ENCODE measurements at places on chromosomes 2 and 18.
A peak's percentile ranks its signal among the peaks of the same experiment; 100 is the strongest.

DNA sequence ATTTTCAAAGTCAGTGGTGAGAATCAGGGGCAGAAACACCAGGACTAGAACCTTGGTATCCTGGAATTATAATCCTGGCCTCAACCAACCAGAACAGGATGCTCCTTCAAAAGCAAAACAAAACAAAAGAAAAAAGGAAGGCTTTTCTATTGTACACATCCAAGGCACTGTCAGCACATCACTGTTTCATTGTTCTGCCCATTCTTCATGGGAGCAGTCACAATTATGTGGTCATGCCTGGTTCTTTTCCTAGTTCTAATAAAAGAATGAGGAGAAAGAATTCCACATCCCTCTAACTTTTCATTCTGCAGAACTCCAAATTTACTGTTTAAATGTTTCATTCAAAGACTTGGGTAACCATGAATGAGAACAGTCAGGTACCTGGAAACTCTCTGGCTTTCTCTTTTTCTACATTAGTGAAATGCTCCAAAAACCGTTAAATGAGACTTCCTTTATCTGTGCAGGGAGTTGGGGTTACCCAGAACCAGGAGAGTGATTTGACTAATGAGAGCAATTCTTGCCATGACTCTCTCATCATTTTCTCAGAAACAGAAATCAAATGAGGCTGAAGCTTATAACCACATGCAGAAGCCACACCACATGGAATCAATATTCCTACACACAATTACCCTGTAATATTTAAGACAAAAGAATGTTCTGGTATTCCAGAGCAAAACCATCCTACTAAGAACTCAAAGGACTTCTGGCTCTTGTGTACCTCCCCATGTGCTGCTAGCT is 110.9 kb upstream of the CCDC150 start:
- DNase-seq: no peak

- no peak for DNase-seq
These were observed 51.7 kb upstream of the OTOF start for GRCh38 chr2:26529406-26530239.

- DNase-seq: no peak
These were observed 352.7 kb downstream of the ARL6IP6 start for GRCh38 chr2:153071090-153071489.

DNA sequence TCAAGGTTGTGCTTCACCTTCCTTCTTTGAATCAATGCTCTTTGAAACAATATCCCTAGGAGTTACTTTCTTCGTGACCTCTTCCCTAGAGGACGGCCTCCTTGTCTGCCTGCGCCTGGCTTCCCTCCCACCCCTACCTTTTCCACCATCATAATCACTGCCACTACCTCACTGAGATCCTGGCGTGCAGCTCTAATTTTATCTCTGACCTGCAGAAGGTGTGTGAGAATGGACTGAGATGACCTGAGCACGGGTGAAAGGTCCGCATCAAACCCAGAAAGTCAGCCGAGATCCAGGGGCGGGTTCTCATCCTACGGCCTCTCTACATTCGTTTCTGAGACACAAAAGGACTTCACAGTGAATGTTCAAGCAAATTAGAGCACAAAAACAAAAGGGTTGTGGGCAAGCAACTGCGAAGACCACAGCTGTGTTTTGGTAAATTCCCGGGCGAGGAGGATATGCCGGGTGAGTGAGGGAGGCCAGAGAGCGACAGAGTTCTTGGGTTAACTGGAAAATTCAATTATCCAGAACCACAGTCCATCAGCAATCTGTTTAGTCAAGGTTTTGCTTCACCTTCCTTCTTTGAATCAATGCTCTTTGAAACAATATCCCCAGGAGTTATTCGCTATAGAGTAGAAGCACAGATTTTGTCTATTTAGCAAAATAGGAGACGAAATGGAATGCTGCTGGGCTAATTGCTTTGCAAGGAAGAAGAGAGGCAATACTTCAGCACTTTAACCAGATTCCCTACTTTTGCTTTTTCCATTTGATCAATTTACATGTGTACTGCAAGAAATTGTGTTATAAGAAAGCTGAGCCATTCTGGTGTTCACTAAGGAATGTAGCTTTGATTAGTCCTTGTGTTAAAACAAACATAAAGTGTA is 212.6 kb downstream of the ACKR3 start:
- DNase-seq: no peak

GRCh38 chr2:36586672-36587071 is 11.3 kb downstream of the FEZ2 start:
- DNase-seq: no peak

DNA sequence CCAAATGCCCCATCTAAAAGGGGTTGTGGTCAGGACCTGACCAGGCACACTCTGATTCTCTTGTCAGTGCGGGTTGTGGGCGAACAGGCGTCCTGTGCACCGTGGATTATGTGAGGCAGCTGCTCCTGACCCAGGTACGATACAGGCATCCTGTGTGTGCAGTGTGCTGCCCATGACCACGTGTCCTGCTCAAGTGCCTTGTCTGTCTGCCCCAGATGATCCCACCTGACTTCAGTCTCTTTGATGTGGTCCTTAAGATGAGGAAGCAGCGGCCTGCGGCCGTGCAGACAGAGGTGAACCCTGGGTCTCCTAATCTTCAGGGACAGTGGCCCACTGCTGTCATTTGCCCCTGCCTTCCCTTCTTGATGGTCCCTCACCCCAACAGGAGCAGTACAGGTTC is 14.6 kb downstream of the PTPN18 start:
- no peak for DNase-seq

DNA sequence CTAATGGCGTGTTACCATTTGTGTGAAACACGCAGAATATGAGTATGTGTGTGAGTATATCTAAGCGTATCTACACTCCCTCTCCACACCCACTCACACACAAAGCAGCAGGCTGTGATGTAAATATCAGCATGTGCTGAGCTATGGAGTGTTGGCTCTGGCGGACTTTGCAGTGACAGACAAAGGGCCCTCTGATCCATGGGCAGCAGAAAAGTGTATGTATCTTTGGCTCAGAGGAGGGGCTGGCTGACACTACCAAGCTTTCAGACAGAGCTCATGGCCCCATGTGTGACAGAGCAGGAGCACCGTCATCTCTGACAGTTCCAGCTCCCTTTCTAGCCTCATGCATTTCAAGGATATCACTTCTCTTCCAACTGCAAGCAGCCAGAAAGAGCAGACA is 57.2 kb upstream of the ASB18 start:
- DNase-seq: no peak

DNA sequence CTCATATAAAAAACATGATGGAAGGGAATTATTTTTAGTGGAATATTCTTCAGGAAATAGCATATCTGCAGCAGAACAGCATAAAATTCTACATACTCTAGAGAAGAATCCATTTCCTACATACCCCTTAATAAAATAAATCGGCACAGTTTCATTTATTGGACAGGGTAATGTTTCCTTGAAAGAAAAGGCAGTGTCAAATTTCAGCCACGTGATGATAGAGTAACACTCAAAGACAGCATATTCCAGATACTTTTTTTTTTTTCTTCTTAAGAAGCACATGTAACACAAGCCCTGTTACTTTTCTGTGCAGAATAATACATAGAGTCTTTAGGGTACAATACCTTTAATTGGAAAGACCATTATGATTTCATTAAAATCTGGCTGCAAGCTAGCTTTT is 204.4 kb downstream of the SRBD1 start:
- no peak for DNase-seq

GRCh38 chr2:1341404-1342120 is 71.7 kb upstream of the TPO start:
- DNase-seq: no peak

GRCh38 chr2:171965238-171965637 is 34.5 kb upstream of the METAP1D start:
- DNase-seq: no peak

DNA sequence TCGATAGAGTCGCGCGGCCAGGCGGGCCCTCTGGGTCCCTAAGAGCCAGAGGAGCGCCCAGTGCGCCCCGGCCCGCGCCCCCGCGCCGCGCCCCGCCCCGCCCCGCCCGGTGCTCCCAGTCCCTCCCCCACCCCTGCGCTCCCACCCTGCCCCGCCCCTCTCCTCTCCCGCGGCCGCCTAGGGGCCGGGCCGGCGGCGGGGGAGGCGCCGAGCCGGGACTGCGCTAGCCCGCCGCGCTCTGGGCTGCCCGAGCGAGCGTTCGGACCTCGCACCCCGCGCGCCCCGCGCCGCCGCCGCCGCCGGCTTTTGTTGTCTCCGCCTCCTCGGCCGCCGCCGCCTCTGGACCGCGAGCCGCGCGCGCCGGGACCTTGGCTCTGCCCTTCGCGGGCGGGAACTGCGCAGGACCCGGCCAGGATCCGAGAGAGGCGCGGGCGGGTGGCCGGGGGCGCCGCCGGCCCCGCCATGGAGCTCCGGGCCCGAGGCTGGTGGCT is at the start of gene GPC1:
Gene GPC1, plus strand, starts transcription at position 207 of the 491 bp plus-strand sequence. Its CDS starts 256 bp downstream, at position 463.
- DNase-seq: no peak

DNA sequence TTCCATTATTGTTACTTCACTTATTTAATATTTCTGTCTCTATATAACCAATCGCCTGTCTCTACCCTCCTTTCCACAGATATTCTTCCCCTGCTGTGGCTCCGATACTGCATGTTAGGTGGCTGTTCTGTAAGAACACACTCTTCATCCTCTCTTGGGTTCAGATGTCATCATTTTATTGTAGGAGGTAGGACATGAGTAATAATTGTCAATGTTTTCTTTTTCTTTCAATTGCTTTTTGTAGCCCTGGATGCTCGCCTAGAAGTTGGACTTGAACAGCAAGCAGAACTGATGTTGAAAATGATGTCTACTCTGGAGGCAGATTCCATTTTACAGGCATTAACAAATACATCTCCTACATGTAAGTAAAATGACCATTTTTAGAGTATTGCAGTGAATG is 128.6 kb downstream of the BIRC6 start:
- no peak for DNase-seq

- DNase-seq: no peak
These were observed 88.3 kb downstream of the ETAA1 start for GRCh38 chr2:67485431-67485830.

- DNase-seq: peak; percentile 20
These were observed 641 bp downstream of the MAPRE3 start for GRCh38 chr2:26970928-26971627.

GRCh38 chr2:181462033-181462432 is 4.8 kb downstream of the ITGA4 start:
- DNase-seq: no peak

DNA sequence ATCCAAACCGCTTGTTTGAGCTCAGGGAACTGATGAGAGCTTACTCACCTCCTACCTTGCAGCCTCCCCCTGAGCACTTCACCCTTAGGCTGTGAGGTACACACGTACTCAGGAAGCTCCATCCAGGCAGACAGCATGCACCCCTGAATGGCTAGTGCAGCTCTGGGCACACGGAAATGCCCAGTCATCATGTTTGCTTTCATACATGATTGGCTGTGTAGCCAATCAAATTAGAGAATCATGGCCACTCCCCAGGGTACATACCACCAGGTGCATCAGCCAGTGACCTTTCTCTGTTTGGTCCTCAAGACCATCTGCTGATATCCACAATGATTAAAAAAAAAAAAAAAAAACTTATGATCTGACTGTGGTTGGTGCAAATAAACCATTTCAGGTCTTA is 42.1 kb downstream of the RNF152 start:
- no peak for DNase-seq

GRCh38 chr18:66325251-66325650 is 278.6 kb downstream of the CDH19 start:
- no peak for DNase-seq

GRCh38 chr2:42298132-42298531 is 62.9 kb downstream of the COX7A2L start:
- no peak for DNase-seq

GRCh38 chr18:5918205-5918858 is 23.0 kb upstream of the TMEM200C start:
- DNase-seq: no peak

- DNase-seq: peak; percentile 40
These were observed 179.7 kb downstream of the HAUS1 start for GRCh38 chr18:46283895-46284295.

DNA sequence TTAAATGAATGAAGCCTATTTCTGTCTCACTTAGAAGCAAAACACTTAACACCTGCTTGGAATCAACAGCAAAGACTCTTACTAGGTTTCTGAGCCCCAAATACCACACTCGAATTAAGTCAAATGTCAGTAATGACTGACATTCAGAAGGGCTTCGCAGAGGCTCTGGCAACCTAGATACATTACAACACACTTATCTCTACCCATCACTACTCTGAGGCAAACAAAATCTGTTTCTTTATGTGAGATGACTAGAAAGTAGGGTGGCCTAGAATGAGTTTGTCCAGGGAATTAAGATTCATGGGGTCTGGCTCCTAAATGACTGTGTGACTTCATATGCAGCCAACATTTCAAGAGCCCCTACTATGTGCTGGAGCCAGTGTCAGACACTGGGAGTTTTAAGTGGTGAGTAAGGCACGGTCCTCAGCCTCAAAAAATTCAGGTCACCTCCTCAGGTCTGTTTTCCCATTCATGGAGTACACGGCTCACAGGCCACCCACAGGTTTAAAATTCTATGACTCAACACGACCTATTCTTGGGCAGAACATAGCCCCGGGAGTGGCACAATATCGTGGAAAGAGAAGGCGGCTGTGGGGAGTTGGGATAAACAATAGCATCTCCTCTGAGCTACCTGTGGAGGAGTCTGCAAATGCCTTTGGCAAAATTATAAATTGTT is 150.3 kb upstream of the ZFP36L2 start:
- no peak for DNase-seq

GRCh38 chr2:719734-720133 is 42.5 kb upstream of the TMEM18 start:
- DNase-seq: no peak

DNA sequence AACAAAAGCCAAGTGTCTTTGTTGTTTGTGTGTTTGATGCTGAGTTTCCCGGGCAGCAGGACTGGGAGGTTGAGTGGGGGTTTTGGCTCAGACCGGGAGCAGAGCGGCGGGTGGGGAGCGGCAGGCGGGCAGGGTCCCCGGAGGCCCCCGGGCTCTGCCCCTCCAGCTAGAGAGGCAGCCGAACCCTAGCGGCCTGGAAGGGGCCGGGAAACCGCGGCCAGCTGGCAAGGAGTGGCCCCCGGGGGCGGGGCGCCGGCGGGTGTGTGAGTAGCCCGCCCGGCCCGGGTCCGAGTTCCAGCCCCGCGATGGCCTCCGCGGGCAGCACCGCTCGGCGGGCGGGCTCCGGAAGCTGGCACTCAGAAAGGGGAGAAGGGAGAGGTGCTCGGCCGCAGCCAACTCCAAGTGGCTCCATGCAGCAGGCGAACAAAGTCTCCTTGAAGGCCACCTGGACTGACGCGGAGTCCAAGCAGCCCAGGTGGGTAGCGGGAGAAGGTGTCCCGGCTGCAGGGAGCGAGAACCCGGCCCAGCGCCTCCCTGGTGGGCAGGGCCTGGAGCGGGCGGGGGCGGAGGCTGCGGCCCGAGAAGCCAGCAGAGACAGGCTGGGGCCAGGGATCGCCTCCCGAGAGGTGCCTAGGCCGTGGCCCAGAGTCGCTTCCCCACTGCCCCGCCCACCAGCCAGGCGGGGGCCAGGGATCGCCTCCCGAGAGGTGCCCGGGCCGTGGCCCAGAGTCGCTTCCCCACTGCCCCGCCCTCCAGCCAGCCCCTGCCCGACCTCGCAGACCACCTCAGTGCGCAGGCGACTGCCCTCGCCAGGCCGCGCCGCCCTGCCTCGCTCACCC is at the start of gene ANKRD53:
Gene ANKRD53, plus strand, starts transcription at position 290 of the 839 bp plus-strand sequence. Its CDS starts 16 bp downstream, at position 306.
- DNase-seq: peak; percentile 23
